Activated CD4-positive, alpha-beta T cell treated with anti-CD3 and anti-CD28 coated beads for 24 hours (primary cell): ENCODE measurements at places on chromosomes 6 and 20.
A peak's percentile ranks its signal among the peaks of the same experiment; 100 is the strongest.

GRCh38 chr20:50724851-50725723 is 6.3 kb upstream of the PARD6B start:
- peak; percentile 71 for DNase-seq

DNA sequence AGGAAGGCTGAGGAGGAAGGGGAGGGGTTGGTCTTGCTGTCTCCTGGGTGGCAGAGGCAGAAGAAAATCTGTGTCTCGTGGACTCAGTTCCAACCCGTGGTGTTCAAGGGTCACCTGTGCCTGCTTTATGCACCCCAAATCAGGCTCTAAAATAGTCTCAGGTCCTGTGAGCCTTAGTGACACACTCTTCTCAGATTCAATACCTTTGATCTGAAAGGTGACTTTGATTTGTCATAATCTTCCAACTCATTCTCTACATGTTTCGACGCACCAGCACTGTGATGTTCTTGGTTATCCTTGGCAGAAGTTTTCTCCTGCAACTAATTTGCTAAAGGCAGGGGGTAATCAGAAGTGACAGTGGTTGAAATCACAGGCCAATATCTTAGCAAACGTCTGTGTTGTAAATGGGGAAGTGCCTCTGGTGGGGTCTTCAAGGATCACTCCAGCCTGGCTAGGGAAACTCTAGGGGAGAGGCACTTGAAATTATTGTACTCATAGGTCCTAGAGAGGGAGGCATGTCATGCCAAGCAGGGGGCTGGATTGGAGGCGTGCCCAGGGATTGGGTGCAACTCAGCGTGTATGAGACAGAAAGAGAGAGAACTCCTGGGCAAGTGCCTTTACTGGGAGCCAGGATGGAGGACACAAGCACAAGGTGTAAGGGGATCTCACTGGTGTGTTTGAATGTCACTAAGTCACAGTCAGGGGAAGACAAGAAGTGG is 19.0 kb upstream of the PRND start:
- DNase-seq: no peak

- DNase-seq: no peak
Observed at GRCh38 chr6:37717836-37718251, 20.2 kb upstream of the MDGA1 start.

- DNase-seq: no peak
Observed at GRCh38 chr6:63537201-63537958, 34.9 kb upstream of the LOC128125822 start.

- DNase-seq: no peak
Observed at GRCh38 chr6:100573166-100573565, 108.4 kb upstream of the SIM1 start.

GRCh38 chr20:37723668-37724067 is 29.8 kb downstream of the CTNNBL1 start:
- DNase-seq: no peak

- DNase-seq: no peak
Observed at GRCh38 chr6:22149501-22150367, 147.1 kb downstream of the PRL start.

DNA sequence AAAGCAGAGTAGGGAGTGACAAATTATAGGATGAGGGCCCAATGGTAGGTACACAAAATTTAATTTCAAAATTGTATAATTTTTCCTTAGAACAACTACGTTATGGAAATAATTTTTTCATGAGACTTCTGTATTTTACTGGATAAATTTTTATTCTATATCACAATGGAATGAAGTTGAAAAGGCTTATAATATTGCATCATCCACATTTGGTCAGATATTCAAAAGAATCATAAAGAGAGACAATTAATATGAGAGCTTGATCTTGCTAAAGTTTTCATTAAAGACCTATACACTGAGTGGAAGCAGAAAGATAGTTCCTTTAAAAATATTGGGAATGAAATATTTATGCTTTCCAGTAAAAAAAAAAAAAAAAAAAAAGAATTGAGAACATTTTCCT is 242.8 kb downstream of the FARS2 start:
- DNase-seq: no peak

- DNase-seq: no peak
Observed at GRCh38 chr20:14632906-14633305, 295.5 kb upstream of the FLRT3 start.

DNA sequence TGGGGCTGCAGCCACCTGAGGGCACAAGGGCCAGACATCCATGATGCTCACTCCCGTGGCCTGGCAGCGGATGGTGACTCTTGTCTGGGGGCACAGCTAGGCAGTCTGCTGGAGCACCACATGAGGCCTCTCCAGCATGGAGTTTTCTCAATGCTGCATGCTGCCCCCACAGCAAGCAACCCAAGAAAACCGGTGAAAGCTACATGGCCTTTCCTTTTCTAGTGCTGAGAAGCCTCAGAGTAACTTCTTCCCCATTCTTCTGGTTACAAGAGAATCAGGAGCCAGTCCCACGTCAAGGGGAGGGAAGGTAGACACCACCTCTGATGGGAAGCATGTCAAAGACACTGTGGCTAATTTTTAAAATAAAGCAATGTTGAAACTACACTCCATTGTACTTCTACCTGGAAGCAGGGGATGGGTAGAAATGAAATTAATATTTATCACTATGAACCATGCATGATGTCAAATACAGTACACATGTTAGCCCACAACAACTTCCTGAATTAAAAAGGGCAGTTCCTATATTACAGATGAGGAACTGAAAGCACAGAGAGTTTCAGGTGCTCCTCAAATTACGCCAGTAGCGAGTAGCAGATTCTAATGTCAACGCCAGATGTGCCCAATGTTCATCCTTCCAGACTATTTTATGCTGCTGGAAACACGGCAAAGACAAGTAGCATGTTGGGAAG is 101.5 kb downstream of the LAMP5 start:
- DNase-seq: no peak

- no peak for DNase-seq
Observed at GRCh38 chr6:35047265-35048011, 93.7 kb downstream of the TCP11 start.

DNA sequence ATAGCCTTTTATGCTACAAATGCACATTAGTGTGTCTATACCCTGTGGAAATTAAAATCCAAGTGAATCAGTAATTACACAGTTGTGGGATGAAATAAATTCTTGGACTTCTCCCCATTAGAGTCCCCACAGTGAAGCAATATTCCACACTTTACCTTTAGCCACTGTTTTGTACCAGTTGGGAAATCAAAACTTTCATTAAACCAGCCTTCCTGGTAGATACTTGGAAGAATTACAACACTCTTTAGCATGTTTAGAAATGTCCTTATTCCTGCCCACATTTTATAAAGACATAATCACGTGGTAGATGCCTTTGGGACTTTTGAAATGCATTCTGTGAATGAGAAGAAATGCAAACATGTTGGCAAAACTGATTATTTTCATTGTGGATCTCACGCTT is 49.0 kb upstream of the ANKEF1 start:
- DNase-seq: no peak

- no peak for DNase-seq
Observed at GRCh38 chr6:122052346-122052900, 347.0 kb upstream of the HSF2 start.

DNA sequence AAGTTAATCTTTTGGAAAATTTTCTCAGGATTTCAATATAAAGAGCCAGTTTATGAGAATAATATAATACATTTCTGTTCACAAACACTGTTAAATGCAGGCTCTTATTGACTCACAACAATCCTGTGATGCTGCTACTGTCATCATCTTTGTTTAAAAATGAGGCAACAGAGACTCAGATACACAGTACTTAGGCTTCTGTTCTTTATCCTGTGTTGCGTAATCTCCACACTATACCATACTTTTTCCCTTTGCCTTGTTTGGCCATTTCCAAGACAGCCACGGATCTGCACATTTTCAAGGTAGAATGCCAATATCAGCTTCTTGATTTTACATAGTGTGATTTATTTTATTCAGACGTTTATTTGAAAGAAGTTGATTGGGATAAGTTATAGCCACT is 699.0 kb upstream of the CITED2 start:
- DNase-seq: no peak

GRCh38 chr20:45066372-45066771 is 34.6 kb downstream of the KCNS1 start:
- DNase-seq: no peak

- DNase-seq: no peak
Observed at GRCh38 chr20:50053362-50054230, 59.4 kb downstream of the UBE2V1 start.
